ENCODE measurements at places on chromosomes 3 and 15. TPM values are rescaled to one million over a fixed set of nuclear protein-coding genes. Genes with fewer than 3 reads are reported as not detected.

DNA sequence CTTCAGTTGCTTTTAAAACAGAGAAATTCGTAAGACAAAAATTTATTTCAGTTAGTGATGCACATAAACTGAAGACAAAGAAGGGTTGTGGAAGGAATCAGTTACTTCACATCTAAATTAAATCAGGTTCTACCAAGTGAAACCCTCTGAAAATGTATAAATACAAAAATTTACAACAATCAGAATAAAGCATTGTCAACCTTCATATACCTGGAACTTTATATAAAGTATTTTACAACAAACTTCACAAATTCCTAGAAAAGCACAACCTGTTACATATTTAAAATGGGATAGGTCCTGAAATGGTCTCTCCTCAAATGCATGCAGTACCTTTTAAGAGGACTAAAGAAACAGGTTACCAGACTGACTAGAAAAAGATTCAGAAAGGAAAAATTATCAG, 26.9 kb downstream of the ATOSA start:
- DNase-seq: no peak

DNA sequence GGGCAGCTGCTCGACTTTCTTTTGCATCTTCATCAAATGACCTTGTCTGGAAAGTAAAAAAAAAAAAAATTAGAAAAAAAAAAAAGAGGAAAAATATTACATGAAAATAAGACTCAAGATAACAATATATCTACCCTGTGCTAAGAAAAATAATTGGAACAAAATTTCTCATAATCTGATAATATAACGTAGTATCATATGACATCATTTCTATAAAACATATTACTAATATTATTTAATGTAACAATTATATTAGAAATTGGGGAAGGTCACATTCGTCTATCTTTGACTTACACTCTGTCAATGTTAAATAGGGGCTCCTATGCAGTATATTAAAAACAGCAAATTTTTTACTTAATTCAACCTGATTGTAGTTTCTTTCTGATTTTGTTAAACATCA, 44.1 kb downstream of the INO80 start:
- DNase-seq: no peak

- no peak for DNase-seq
These were observed 471 bp downstream of the NKIRAS1 start for GRCh38 chr3:23916152-23916885.

DNA sequence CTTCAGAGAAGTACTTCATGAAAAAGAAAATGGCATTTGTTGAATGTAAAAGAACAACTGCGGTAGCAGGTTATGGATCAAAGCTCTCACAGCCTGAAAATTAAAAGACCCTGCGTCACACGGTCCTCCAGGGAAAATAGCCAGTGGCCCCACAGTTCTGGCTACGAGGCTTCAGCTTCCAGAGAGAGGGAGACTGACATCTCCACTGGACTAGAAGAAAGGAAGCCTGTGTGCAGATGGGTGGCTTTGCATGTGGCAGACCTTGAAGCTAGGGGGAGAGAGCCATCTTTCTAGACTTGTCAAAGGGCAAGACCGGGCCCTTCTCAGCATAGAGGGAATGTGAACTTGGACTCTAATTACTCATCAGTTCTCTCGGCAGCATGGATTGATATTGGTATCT, 159.4 kb downstream of the SLCO3A1 start:
- DNase-seq: no peak

DNA sequence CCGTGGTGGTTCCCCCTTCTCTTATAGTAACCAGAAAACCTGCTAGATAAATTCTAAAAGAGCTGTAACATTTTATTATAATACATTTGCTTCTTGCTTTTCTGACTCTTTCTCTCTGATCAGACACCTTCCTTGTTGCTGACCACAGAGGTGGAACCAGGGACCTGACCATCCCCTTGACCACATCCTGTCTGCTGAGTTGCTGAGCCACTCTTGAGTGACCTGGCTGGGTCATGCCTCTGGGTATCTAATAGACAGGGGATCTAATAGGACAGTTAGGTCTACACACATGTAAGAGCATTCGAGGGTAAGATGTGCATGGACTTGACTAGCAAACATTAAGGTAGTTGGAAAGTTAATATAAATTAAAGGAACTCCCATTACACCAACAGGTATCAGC, 22.8 kb upstream of the TRIM59 start:
- DNase-seq: no peak

GRCh38 chr3:140568842-140569520, 108.9 kb upstream of the TRIM42 start:
- no peak for DNase-seq

GRCh38 chr3:20558161-20558560, 372.2 kb upstream of the SGO1 start:
- DNase-seq: no peak

GRCh38 chr3:188125076-188125475, 28.9 kb upstream of the LPP start:
- no peak for DNase-seq

The CPN2 gene
- total RNA-seq: not detected

GRCh38 chr3:89802881-89803280, 695.5 kb downstream of the EPHA3 start:
- DNase-seq: no peak

GRCh38 chr3:64954995-64955636, 267.3 kb upstream of the ADAMTS9 start:
- no peak for DNase-seq

- DNase-seq: no peak
These were observed 22.3 kb upstream of the CFAP161 start for GRCh38 chr15:81111510-81112470.

GRCh38 chr15:77021088-77021481, 26.2 kb downstream of the PSTPIP1 start:
- DNase-seq: no peak

- DNase-seq: peak; percentile 36
These were observed 148.0 kb upstream of the TBL1XR1 start for GRCh38 chr3:177345049-177345972.

DNA sequence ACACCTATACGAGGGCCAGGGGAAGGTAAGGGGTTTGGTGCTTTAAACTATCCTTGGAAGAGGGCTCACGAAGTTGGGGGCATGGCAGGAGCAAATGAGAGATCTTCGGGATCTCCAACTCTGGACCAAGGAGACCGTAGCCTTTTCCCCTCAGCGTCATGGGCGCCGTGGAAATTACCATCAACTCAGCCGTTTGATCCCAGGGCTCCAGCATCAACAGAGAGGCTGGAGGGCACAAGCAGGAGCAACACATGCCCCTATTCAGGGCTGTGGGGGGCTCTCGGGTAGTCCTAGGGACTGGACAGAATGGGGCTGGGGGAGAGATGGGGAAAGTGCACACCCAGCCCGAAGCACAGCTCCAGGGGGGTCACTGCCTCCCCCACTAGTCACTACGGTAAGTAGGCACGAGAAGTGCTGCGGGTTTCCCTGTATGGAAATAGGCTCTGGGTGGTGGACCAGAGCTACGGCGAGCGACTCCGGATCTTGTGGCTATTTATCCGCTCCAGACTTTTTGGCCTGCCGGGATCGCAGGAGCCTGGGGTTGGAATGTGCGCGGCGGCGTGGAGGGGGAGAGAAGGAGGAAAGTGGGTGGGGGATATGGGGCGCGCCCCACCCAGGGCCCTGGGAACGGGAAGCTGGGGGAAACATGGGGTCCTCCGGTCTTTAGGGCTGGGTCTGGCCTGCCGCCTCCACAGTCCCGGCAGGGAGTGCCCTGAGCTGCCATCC, 539 bp upstream of the LAMB2 start:
- no peak for DNase-seq

DNA sequence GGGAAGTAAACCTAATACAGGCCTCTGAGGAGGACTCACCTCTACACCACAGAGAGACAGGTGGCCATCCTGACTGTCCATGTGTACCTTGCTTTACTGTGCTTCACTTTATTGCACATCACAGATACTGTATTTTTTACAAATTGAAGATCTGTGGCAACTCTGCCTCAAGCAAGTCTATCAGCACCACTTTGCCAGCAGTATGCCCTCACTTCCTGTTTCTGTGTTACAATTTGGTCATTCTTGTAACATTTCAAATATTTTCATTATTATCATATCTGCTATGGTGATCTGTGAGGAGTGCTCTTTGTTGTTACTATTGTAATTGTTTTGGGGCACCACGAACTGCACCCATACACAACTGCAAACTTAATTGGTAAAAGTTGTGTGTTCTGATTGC, 78.0 kb downstream of the BBX start:
- no peak for DNase-seq

The ALG3 gene
- total RNA-seq: 51.5 TPM

GRCh38 chr15:59764775-59765174, 75.7 kb upstream of the BNIP2 start:
- DNase-seq: no peak

- DNase-seq: no peak
These were observed 309.1 kb upstream of the TLE3 start for GRCh38 chr15:70406617-70407335.

DNA sequence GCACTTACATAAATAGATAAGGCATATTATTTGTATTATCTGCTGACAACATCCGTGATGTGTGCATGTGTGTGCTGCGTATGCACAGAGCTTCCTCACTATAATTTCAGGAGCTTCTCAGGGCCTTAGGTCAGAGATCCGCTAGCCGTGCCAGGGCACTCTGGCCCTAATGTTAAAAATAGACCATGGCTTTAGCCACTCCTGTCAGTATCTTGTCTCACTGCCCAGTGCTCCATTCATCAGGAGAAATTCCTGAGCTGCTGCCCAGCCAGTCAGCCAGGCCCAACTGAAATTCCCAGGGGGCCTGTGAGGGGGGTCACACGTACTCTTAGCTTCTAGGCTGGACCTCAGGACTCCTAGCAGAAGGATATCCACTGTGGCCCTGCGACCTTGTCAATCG, 70.0 kb upstream of the ABHD2 start:
- no peak for DNase-seq

GRCh38 chr3:100709842-100710260, 557 bp downstream of the TFG start:
- DNase-seq: peak; percentile 2

- no peak for DNase-seq
These were observed 593.1 kb upstream of the NECTIN3 start for GRCh38 chr3:110478377-110479054.
